Cardiac atrium fibroblast (primary cell): ENCODE measurements at places on chromosomes 5 and 9. TPM values are rescaled to one million over a fixed set of nuclear protein-coding genes. Genes with fewer than 3 reads are reported as not detected.

The F12 gene
- total RNA-seq: not detected in 2 replicates

The IARS1 gene
- 164 and 171 TPM in 2 replicates for total RNA-seq

The LRRC70 gene
- total RNA-seq: 0.18 and 0.97 TPM in 2 replicates

The IZUMO3 gene
- not detected in 2 replicates for total RNA-seq

The TNPO1 gene
- 147 and 188 TPM in 2 replicates for total RNA-seq

The GRM6 gene
- total RNA-seq: not detected in 2 replicates

The PCDHB6 gene
- 0.49 TPM in 1 of 2 replicates, not detected in the other for total RNA-seq
